ENCODE measurements at places on chromosomes 12 and 14.

- DNase-seq, result no peak
Observed at GRCh38 chr12:663293-663871, at the start of gene NINJ2. TSS of gene NINJ2 (minus strand) at chr12:663445. CDS start at chr12:663360, 85 bp downstream.

GRCh38 chr12:83622205-83622604 lies 935.5 kb downstream of the TMTC2 start:
- DNase-seq, result no peak

GRCh38 chr14:34461334-34462131 lies 507 bp downstream of the SPTSSA start:
- DNase-seq, result peak; percentile 3

DNA sequence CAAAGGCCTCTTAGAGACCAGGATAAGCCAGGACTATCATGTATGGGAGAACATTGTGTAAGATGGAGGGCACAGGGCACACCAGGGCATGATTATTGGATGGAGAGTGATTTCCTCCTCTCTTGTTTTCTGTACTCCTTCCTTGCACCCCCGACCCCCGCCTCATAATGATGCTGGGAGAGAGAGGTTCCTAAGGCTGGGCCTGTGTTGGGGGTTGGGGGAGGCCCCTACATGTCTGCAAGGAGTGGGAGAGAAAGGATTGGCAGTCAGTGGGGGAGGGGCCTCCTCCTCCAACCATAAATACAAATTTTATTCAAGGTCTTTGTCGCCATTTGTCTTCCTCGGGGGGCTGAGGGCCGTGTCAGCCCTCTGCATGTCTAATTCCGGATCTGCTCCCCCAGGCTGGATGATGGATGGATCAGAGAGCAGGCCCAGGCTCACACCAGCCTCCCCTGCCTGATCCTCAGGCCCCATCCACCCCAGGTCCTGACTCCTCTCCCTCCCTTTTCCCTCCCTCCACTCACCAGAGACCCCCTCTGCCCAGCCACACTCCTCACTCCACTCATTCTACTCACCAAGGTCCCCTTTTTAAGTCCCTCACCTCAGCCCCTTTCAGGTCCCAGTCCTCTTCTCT lies 2.0 kb upstream of the C1QL4 start:
- no peak for DNase-seq

DNA sequence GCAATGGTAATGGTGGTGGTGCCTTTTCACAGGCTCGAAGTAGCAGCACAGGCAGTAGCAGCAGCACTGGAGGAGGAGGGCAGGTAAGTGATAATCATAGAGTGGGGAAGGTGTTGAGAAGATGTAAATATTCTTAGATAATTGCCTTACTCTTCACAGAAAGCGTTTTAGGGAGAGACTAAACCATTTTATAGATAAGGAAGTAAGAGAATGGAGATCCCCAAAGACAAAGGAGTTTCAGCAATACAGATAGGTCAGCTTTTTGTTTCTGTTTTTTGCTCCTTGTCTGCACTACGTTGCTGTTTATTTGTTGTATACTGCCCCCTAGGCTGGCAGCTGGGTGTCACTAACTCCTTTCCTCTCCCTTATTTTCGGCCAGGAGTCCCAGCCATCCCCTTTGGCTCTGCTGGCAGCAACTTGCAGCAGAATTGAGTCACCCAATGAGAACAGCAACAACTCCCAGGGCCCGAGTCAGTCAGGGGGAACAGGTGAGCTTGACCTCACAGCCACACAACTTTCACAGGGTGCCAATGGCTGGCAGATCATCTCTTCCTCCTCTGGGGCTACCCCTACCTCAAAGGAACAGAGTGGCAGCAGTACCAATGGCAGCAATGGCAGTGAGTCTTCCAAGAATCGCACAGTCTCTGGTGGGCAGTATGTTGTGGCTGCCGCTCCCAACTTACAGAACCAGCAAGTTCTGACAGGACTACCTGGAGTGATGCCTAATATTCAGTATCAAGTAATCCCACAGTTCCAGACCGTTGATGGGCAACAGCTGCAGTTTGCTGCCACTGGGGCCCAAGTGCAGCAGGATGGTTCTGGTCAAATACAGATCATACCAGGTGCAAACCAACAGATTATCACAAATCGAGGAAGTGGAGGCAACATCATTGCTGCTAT lies 2.0 kb downstream of the SP1 start:
- DNase-seq, result no peak

DNA sequence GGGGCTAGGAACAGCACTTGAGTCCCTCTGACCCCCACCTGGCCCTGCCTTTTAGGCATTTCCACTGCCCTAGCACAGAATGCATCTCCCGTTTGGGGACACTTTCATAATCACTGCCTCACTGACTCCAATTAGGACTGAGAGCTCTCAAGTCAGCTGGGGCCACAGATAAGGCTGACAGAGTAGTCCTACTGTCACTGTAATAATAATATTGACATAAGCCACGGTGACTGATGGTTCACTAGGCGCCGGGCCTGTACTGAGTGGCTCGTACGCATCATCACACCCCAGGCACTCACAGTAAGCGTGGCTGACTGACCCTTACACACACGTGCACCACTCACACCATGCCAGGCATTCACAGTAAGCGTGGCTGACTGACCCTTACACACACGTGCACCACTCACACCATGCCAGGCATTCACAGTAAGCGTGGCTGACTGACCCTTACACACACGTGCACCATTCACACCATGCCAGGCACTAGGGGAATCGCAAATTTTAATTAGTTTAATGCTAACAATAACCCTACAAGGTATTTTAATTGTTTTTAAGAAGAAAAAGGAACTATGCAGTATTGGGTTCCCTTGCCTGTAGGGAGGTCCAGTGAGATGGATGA lies 87.7 kb downstream of the CHGA start:
- DNase-seq, result no peak

DNA sequence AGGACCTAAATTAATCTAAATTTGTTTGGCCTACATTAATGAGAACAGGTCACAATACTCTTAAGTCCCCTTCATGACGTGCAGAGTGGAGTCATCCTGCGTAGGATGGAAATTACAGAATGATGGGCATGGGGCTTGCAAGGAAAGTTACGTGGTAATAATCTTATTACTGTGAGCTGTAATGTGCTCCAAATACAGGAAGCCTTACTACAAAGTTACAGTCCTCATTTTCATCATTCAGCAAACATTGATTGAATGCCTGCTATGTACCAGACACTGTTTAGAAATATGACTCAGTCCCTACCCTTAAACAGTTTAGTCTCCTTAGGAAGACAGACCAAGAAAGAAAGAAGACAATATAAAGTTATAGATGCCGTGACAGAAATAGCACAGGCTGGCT lies 9.4 kb downstream of the HIGD1C start:
- DNase-seq, result no peak

DNA sequence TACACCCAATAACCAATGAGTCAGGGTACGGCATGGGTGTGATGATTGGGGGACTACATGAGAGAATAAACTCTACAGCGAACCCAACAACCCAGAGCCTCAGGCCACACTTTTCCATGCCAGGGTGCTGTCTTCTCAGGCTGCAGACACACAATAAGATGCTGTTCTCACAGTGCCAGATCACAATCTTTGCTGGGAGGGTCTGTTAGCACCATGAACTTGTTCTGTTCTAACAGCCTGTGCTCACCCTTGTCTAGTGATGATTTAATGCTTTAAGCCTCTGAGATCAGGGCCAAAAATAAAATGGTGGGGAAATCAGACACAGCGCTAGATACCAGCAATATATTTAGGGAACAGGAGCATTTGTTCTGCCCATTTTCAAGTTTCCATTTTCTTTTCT lies 621.9 kb upstream of the TBX3 start:
- no peak for DNase-seq

- no peak for DNase-seq
Observed at GRCh38 chr12:62098132-62098531, 162.1 kb upstream of the USP15 start.

GRCh38 chr14:58783792-58784511 lies 146.2 kb downstream of the DACT1 start:
- DNase-seq, result no peak

DNA sequence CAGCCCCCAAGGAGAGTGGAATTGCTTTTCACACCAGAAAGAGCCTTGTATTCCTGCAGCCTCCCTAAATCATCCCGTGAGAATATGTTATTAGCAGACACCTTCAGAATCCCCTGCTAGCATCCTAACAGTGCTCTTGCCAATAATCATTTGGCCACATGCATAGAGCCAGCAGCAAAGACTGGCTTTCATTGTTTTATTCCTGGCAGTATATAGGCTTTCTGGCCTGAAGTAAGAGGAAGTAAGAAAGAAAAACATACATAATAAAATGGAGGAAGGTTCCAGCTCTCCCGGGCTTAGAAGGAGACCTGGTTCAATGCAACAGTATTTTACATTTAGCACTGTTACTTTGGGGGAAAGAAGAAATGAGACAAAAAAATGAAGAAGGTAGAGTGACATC lies 176.7 kb upstream of the ATF7IP start:
- no peak for DNase-seq

Data from stimulated activated CD4-positive, alpha-beta T cell treated with anti-CD3 and anti-CD28 coated beads, Interleukin-12 subunit alpha, Interleukin-12 subunit beta, amount 100 ng/mL, for 48 hours (primary cell).